ENCODE measurements at places on chromosomes 7 and 10. TPM values are rescaled to one million over a fixed set of nuclear protein-coding genes. Genes with fewer than 3 reads are reported as not detected.

Gene CYP2C18
- 0.15 TPM for total RNA-seq

Gene XRCC2
- 0.31 TPM for total RNA-seq

Gene TMEM229A
- total RNA-seq: 0.71 TPM

Gene HERC4
- 31.9 TPM for total RNA-seq

Gene TMEM184A
- total RNA-seq: 0.18 TPM

Gene SLC16A12
- total RNA-seq: 6.2 TPM

Gene CLDN3
- not detected for total RNA-seq

Gene DNAH11
- total RNA-seq: 3.6 TPM

Gene RADIL
- total RNA-seq: 6.8 TPM

Gene PRSS37
- not detected for total RNA-seq

DNA sequence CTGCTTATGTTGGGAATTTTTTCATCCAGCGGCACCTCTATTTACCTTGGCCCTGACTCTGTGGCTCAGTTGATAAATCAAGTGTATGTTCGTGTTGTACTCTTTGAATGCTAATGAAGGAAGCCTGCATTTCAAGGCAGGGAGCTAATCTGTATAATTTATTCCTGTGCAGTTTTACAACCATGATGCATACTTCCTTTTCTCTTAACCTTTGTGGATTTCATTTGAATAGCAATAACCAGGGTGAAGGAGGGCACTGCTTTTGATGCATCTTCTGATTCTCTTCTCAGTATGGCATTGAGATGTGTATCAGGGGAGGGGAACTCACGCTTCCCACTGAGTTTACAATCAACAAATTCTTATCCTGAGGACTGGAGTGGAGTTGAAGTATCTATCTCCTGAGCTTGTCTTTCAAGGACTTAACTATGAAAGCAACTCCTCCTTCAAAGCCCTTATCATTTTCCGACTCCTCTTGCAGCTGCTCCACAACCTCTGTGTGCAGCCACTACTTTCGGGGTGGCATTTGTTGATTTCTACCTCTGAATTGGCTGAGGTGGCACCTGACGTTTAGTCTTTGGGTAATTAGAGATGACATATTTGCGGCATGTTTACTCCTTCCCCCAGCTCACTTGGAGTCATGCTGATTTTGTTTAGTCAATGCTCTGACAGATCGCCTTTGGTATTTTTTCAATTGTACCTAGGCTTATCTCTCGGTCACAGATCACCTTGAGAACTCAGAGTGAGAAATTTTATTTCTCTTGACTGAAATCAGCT is 275.2 kb downstream of the PHTF2 start:
- no peak for DNase-seq

DNA sequence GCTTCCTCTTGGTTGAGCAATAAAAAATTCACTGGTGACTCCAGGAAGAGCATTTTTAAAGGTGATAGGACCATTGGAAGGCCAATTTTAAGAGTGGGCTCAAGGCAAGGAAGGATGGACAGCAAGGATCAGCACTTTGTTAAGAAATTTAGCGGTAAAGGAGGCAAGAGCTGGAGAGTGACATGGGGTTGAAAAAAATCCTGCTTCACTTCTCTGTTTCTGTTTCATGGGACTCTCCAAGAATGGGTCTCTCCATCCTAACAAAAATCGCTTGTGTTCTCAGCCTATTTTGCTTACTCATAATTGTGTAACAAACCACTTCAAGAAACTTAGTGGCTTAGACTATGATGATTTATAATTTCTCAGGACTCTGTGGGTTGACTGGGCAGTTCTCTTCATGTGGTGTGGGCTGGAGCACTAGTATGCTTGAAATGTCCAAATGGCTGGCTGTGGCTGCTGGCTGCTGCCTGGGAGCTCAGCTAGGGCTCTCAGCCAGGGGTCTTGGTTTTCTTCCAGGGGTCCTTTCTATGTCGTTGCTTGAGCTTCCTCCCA is 59.8 kb upstream of the ZNRF2 start:
- DNase-seq: no peak

GRCh38 chr10:91891125-91892001 is 17.9 kb downstream of the FGFBP3 start:
- no peak for DNase-seq

DNA sequence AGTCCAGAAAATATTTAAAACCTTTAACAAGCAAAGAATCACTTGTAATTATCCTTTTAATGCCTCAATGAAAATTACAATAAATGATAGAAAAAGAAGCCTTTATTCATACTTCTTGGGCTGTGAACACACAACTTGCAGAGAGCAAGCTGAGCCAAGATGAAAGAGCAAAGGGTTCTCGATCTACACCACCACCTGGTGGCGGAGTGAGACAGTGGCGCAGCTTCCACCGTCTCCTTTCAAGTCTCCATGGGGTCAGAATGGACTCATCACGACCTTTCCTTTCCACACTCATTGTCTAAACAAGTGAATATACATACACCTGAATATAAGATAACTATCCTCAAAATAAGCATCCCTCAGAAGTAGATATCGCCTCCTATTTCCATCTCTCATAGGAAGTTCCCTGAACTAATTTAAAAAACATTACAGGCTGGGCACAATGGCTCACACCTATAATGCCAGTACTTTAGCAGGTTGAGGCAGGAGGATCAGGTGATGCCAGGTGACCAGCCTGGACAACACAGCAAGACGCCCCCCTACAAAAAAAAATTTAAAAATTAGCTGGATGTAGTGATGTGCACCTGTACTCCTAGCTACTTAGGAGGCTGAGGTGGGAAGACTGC is 40.7 kb downstream of the ATE1 start:
- DNase-seq: peak; percentile 48

DNA sequence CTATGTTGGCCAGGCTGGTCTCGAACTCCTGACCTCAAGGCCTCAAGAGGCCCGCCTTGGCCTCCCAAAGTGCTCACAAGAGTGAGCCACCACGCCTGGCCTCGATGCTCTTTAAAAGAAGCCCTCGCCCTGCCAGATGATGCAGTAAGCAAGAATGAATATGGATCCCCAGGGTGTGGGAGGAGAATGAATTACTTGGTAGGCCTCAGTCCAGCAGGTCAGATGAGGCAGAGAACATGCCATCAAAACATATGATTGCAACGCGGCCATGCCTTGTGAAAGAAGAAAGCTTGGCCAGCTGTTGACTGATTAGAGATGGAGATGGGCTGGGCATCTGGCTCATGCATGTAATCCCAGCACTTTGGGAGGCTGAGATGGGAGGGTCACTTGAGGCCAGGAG is 68.7 kb downstream of the CAMK1D start:
- peak; percentile 70 for DNase-seq

GRCh38 chr7:418636-419280 is 100.9 kb downstream of the PDGFA start:
- DNase-seq: no peak

DNA sequence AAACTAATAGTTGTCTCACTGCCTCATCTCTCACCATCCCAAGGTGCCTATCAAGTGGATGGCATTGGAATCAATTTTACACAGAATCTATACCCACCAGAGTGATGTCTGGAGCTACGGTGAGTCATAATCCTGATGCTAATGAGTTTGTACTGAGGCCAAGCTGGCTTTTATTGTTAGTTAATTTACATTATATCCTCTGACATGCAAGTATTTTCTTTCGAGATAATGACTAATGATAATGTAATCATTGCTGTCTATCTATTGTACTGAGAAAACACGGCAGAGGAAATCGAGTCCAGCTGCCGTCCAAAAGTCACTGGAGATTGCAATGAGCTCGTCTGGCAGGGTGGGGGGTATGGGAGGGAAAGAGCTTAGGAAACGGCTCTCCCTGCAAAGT is 172.4 kb upstream of the LANCL2 start:
- no peak for DNase-seq

GRCh38 chr7:17134786-17135185 is 163.7 kb upstream of the AHR start:
- no peak for DNase-seq

DNA sequence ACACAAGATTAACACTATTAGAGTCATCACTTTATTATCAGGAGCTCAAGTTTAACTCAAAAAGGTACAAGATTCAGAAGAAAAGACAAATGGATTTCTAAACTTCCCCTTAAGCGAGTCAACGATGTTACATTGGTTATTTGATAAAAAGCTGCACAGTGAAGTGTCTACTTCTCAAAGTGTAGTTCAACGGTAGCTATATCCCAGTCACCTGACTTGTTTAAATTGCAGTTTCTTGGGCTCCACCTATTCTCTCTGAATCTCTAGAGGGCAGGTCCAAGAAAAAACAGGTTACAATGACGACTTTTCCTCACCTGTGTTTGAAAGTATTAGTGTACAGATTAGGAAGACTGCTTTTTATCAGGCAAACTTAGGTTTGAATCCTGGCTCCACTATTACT is 16.6 kb downstream of the MINDY3 start:
- no peak for DNase-seq

GRCh38 chr7:158759245-158759614 is 54.6 kb upstream of the NCAPG2 start:
- DNase-seq: no peak

- DNase-seq: peak; percentile 39
Observed at GRCh38 chr10:58335306-58336005, 650 bp downstream of the UBE2D1 start.

DNA sequence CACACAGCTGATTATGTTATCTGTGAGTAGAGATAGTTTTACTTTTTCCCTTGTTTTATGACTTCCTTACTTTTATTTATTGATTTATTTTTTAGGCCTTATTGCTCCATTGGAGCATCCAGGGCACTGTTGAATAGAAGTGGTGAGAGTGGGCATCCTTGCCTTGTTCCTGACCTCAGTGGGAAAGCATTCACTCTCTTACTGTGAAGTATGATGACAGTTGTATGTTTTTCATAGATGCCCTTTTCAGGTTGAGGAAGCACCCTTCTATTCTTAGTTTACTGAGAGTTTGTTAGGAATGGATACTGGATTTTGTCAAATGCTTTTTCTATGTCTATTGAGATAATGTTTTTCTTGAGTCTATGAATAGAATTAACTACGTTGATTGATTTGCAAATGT is 88.6 kb downstream of the XRCC2 start:
- DNase-seq: no peak

DNA sequence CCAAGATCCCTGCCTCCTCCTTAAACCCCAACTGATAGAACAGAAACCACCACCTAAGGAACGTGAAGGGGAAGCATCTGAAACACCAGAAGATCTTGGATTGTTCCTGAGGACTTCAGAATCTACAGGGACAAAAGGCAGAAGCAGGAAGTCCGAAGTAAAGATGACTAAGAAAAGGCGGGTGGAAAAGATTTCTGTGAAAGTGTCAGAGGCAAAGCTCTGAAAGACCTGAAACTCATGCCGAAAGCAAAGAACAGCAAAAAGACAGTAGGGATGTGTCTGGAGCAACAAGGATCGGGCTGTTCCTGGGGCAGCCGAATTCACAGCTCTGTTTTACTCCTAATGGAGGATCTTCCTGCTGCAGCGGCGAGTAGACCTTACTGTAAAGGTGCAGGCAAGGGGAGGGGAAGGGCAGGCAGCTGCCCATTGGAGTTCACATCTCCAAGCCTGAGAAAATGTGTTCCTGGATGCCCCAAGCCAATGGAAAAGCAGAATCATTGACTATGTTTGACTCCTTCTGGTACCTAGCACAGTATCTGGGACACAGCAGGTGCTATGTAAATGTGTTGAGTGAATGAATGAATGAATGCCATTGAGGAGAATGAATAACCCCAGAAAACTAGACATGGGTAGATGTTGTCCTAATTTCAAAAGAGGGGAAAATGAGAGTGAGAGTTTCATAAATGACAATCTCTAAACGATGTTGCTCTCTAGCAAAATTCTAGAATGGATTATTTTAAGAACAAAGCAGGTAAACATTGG is 40.4 kb downstream of the PDIA4 start:
- DNase-seq: no peak

DNA sequence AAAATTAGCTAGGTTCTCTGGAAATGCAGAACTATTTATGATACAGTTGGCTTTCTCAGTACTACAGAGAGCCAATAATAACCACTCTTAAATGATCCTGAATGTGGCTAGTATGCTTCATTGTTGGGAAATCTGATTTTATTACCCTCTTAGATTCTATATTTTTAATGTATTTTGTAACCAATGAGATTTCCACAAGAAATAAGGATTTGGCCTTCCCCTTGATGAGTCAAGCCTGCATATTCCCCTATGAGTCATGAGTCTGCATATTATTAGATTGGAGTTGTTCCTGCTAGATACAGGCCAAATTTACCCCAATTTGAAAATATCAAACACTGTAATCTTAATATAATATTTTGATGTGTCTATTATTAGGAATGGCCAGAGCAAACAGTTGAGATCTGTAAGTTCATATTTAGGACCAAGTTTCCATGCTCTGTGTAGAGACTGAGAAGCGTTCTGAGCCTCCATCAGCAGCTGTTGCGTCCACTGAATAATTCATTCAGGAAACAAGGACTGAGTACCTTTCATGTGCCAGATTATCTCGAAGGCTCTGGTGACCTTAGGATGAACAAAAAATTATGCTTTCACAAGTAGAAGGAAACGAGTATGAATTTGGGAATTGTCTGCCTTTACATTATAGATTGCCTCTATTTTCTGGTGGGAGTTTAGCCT is 793.4 kb downstream of the NRG3 start:
- DNase-seq: no peak

DNA sequence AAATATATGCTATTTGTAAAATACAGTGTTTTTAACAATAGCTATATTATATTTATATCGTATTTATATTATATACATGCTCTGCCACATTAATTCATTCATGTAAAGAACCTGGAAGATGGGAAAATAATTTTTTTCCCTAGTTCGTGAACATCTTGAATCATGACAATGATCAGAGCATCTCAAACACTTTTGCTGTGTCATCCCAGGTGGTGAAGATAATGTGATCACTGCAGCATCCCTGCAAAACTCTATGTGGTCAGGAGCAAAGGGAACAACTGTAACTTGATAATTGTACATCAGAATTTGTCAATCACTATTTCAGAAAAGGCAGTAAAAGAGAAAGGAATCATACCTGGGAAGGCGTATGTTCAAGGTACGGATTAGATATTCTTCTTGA is 39.3 kb downstream of the RAPGEF5 start:
- no peak for DNase-seq

GRCh38 chr10:11086177-11086840 is 68.6 kb downstream of the CELF2 start:
- peak; percentile 68 for DNase-seq

DNA sequence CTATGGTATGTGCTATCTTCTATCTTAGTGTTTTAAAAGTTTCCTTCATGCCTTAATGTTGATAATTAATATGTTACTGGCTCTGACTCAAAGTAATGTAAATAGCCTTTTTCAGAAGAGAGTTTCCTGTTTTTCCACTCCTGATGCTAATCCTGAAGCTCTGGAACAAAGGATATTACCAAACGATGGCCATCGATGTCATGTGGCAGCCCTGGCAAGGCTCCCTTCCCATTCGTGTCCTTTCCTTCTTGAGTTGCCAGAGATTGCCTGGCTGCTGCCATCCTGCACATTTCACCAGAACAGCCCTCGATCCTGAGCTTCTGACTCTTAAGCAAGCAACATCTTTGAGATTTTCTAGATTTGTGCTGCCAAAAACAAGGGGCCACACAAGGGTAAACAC is 46.0 kb downstream of the RNF133 start:
- no peak for DNase-seq

- no peak for DNase-seq
Observed at GRCh38 chr7:2982401-2982800, 61.3 kb downstream of the CARD11 start.
